WTC11 (cell line): ENCODE measurements at places on chromosomes 12 and 14. TPM values are rescaled to one million over a fixed set of nuclear protein-coding genes. Genes with fewer than 3 reads are reported as not detected.

GRCh38 chr12:6528539-6529235 lies 5.6 kb upstream of the GAPDH start:
- no peak for DNase-seq
- H3K4me1 ChIP-seq = peaks cover 19% of the 10 kb centered on the region
- no peaks in the 10 kb centered on the region for H3K27me3 ChIP-seq
- no peak overlapping the region for H3K27ac ChIP-seq
- peaks cover 76% of the 10 kb centered on the region for H3K36me3 ChIP-seq

GRCh38 chr14:67668559-67668958 lies 5.9 kb downstream of the VTI1B start:
- H3K36me3 ChIP-seq = no peaks in the 10 kb centered on the region
- peaks cover 21% of the 10 kb centered on the region for H3K4me1 ChIP-seq
- DNase-seq = no peak
- no peak overlapping the region for H3K4me3 ChIP-seq
- no peaks in the 10 kb centered on the region for H3K27me3 ChIP-seq

- H3K27me3 ChIP-seq = peaks cover 100% of the 10 kb centered on the region
- H3K36me3 ChIP-seq = no peaks in the 10 kb centered on the region
- peak; percentile 63 for DNase-seq
Measured at GRCh38 chr12:48000878-48001504, 3.3 kb downstream of the COL2A1 start.

DNA sequence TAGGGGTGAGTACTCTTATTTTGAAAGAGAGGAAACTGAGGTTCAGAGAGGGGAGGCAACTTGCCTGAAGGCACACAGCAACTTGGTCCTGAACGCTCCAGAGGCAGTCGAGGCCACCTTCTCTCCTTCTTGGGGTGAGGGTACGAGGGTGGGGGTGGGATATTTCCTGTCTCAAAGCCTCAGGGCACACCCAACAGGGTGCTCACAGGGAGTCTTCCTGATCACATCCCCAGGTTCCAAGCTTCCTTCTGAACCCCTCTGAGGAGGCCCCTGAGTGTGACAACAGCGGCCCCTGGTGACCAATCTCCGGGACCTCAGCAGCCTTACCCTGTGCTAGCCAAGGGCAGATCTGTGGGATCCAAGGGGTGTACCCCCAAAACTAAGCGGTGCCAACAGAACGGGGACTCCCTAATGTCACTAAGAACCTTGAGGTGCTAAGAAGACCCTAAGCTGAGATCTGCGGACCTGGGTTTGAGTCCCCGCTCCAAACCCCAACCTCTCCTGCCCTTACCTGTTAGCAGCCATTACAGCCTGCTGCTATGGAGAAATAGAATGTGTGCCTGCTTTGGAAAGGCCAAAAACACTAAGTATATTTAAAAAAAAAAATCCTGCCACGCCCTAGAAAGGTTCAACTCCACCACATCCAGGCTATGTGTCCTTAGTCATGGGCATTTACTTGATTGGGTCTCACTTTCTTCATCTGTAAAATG lies 57.9 kb downstream of the TRPV4 start:
- no peak overlapping the region for H3K4me3 ChIP-seq
- no peaks in the 10 kb centered on the region for H3K27me3 ChIP-seq
- H3K36me3 ChIP-seq = no peaks in the 10 kb centered on the region
- DNase-seq = peak; percentile 87
- H3K4me1 ChIP-seq = peaks cover 20% of the 10 kb centered on the region
- no peak overlapping the region for H3K27ac ChIP-seq

- no peaks in the 10 kb centered on the region for H3K27me3 ChIP-seq
- H3K4me3 ChIP-seq = no peak overlapping the region
- H3K27ac ChIP-seq = no peak overlapping the region
- peaks cover 17% of the 10 kb centered on the region for H3K4me1 ChIP-seq
- DNase-seq = no peak
Measured at GRCh38 chr12:82694970-82695369, 8.3 kb downstream of the TMTC2 start.

DNA sequence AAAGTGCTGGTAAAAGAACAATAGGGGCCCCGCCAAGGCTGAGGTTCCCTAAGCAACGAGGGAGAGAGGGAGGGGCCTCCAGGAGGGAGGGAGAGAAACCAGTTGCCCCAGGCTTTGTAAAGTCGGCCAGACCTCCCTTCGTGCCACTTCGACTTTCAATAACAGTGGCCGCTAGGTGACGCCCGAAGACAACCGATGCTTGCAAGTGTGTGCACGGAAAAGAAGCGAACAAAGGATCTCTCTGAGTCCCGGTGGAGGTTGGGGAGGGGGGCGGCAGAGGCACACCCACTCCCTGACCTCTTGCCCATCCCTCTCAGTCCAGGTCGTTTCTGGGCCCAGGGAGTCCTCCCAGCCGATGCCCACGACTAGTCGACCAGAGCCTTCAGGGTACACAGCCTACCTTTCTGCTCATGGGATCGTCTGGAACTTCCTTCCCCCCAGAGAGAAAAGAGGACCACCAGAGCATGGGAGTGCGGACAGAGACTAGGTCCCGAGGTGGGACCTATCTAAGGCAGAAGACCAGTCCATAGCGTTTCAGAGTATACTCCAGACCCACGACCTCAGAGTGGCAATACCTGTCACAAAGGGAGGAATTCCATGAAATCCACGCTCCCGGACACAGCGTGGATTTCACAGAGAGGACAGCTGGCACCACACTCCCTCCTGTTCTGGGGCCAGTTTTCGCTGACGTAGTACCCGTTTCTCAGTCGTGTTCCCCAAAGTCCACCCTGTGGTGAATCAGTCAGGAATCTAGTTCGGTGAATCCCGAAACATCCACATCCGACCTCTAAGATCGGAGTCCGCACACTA lies 262.7 kb upstream of the ALG10B start:
- peaks cover 32% of the 10 kb centered on the region for H3K27me3 ChIP-seq
- DNase-seq = no peak
- no peak overlapping the region for H3K27ac ChIP-seq
- peaks cover 73% of the 10 kb centered on the region for H3K36me3 ChIP-seq
- no peak overlapping the region for H3K4me3 ChIP-seq

DNA sequence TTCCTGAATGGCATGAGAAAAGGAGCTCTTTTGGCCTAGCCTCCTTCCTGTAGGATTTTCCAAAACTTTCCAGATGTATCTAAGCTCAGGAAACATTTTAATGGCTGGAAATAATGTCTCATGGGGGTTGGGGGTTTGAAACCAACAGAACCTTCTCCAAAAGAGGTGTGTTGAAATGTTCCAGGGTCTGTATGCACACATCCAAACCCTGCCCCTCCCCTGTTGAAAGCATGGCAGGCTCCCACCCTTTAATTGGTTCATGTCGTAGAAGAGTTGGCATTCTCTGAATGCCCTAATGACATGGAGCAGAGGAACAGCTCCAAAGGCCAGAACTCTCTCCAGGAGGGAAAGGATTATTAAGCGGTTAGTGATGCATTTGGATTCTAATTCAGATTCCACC lies 353.2 kb downstream of the ZFP36L1 start:
- no peak overlapping the region for H3K4me3 ChIP-seq
- H3K27ac ChIP-seq = no peak overlapping the region
- no peak for DNase-seq
- no peaks in the 10 kb centered on the region for H3K27me3 ChIP-seq
- peaks cover 6% of the 10 kb centered on the region; the same call in 1 of the 2 replicates for H3K36me3 ChIP-seq
- H3K4me1 ChIP-seq = peaks cover 12% of the 10 kb centered on the region

The GSC gene
- total RNA-seq = 1.6 to 4.4 TPM (median 2.0 TPM) in 3 replicates

The MIP gene
- not detected in 3 replicates for total RNA-seq

The BHLHE41 gene
- 5.9 to 7.6 TPM (median 6.7 TPM) in 3 replicates for total RNA-seq

The NFE2 gene
- 2.4 to 3.0 TPM (median 3.0 TPM) in 3 replicates for total RNA-seq
